ENCODE measurements at places on chromosomes 3 and 15.
A peak's percentile ranks its signal among the peaks of the same experiment; 100 is the strongest.

GRCh38 chr3:10344147-10344943, 23.4 kb upstream of the SEC13 start:
- DNase-seq: no peak

DNA sequence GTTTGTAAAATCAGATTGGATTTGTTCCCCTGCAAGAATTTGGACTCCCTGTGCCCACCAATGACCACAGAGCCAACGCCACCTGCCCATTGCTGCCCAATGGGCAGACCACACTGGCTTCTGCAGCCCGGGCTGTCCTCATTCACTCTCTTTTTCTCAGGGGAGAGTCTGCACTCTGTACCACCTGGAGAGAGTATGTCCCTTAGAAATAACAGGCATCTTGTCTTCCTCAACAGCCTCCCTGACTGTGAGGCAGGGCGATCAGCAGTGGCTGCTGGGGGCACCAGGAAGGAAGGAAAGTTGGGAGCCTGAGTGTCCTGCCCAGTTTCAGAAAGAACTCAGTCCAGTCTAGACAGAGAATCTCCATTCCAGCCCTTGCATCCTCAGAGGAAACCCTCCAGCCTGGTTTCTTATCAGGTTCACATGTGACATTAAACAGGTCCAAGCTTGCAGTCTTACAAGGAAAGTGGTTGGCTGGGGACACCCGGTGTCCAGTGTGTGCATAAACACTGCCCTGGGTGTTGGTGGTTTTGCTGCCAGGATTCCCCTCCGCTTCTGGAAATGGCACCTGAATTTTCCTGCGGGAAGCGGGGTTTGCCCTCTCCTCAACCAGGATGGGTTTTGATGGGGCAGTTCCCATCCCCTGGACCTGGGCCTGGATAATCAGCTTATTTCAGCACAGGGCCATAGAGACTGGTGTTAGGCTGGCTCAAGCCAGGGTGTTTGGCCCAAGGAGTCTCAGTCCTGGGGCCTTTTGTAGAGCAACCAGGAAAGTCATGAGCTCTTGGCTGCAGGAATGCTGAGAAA, 37.2 kb downstream of the SSUH2 start:
- peak; percentile 79 for DNase-seq

- DNase-seq: no peak
These were observed 8.5 kb downstream of the GYG1 start for GRCh38 chr3:148999806-149000205.

- no peak for DNase-seq
These were observed 125.6 kb upstream of the TBL1XR1 start for GRCh38 chr3:177322881-177323280.

- DNase-seq: no peak
These were observed 712.0 kb downstream of the NAALADL2 start for GRCh38 chr3:175571096-175571495.

DNA sequence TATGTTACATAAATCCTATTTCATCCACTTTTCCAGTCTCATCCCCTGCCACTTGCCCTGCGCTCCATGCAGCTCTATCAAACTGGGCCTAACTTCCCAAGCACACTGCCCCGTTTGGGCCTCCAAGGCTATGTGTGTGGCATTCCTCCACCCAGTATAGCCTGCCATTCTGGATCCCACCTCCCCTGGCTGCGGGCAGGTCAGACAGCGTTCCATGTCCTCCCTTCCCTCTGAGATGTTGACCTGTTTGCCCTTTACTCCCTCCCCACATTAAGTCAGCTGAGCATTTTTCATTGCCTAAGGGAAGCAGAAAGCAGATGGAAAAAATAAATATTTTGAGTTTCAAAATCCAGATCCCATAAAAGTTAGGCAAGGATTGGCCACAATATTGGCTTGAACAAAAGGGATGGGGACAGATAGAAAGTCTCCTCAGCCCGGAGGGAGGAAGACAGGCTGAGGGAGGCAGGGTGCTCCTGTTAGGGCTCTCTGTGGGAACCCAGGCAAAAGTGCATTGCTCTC, 73.3 kb downstream of the CYP19A1 start:
- DNase-seq: no peak

DNA sequence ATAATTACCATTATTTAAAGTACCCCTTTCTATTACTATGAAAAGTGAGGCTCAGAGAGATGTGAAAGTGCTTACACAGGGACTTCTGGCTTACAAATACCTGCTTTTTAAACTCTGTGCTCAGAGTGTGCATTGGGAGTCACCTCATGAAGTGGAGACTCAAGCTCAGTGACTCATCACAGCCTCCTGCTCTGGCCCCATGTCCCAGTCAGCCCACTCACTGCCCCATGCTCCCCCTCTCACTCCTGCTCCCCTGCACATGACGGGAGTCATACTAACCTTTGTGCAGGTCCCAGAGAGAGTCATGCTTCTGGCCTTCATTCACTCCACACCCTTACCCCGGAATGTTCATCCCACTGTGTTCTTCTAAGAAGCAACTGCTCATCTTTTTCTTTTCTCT, 20.2 kb downstream of the CCR1 start:
- no peak for DNase-seq

DNA sequence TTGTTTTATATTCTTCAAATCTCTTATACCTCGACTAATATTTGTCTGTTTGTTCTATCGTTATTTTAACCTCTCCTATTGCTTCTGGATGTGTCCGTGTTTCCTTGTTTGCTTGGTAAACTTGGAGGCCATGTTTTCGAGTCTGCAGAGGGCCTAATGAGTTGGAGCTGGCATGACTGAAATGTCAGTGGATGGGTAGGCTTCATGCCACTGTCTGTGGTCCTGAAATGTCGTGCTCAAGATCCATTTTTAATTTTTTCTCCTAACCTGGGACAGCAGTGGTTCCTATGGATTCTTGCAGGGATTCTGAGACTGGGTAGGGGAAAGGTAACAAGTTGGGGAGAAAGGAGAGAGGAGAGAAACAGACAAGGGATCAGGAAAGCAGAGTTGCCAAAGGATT, 18.8 kb upstream of the GASK1A start:
- DNase-seq: no peak

- DNase-seq: no peak
These were observed 35.2 kb upstream of the GREM1 start for GRCh38 chr15:32682569-32682968.

GRCh38 chr3:57288403-57288802, 4.1 kb downstream of the ASB14 start:
- no peak for DNase-seq

DNA sequence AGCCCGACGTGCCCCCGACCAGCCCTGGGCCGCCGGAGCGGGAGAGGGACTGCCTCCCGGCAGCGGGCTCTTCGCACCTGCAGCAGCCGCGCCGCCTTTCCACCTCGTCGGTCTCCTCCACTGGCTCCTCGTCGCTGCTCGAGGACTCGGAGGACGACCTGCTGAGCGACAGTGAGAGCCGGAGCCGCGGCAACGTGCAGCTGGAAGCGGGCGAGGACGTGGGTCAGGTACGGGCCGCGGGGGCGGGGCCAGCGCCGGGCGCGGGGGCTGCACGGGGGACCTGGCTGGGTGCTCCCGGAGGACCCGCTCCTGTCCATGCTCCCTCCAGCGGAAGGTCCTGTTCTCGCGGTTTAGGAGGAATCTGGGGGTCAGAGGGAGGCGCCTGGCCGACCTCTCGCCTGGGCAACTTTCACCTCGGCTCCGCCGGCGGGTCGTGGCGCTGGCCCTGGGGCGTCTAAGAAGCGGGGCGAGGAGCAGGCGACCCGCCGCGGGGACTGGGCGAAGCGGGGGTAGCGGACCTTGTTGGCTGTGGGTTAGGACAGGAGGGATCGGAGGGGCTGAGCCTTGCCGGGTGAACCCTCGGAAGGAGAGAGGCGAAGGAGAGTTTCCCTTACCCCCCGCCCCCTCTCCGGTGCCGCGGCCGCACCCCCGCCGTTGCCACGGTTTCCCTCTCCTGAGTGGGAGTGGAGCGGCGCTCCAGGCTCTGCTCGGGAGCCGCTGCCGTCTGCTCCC, 682 bp downstream of the ITPKA start:
- DNase-seq: no peak

DNA sequence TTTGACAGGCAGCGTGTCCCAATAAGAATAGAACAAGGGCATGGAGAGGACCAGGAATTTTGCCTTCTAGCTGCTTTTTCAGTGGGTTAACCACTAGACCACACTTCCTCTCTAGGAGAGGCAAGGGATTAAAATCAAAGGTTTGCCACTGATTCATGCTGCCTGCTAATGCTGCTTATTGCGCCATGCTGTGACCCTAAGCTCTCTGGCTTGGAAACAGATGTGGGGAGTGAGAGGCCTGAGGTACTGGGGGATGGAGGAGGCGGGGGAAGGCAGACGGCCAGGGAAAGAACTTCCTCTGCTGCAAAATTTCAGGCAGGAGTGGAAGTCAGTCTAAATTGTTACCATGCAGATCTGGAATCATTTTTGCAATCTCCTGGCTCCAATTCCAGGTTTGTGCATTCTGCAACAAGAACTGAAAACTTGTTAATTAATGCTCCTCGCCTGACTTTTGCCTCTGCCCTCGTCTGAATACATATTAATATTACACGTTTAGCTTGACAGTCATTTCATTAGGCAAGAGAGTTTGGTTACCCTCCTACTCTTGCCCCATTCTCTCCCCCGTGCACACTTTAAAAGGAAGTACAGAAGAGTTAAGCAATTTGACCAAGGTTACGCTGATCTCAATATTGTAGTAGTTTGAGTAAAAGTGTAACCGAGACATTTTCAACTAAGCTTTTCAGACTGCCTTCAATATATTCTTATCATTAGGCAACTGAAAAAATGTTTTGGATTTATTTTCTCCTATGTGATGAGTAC, 121.7 kb upstream of the SPRED1 start:
- DNase-seq: peak; percentile 65

DNA sequence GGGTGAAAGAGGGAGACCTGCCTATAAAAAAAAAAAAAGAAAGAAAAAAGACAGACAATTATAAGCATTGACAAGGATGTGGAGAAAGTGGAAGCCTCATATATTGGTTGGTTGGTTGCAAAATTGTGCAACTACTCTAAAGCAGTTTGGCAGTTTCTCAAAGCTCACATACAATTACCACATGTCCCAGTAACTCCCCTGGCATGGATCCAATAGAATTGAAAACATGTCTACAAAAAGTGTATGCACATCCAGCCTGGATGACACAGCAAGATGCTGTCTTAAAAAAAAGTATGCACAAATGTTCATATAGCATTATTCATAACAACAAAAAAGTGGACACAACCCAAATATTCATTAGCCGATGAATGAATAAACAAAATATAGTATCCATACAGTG, 19.5 kb downstream of the SETMAR start:
- no peak for DNase-seq

- DNase-seq: no peak
These were observed 21.6 kb downstream of the PLA2G4B start for GRCh38 chr15:41860049-41860828.

DNA sequence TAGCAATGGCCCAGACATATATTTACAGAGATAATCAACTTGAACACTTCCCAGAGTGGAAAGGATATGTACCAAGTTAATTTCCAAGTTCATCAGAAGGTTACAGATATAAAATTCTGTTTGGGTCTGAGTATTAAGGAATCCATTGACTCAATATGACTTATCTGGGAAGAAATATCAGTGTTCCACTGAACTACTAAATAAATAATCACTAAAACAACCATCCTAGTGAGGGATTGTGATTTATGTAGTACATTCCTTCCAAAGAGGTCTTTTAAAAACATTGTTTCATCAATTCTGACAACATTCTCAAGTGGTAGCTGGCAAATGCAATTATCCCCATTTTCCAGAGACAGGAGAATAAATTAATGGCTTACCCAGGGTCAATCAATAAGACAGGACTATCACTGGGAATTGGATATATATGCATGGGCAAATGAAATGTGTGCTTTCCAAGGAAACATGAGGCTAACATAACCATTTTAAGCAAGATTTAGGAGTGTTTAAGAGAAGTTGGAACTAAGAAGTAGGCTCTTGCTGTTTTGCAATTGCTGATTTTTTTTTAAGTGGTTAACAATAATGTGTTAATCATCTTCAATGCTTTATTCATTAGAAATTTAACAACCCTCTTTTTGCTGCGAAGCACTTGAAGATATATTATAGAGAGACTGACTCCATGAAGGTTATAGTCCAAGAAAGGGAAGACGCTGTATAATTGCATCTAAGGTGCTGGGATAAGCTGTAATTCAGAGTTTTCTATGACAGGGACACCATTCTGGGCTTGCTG, 37.9 kb downstream of the SLC9A9 start:
- DNase-seq: no peak

DNA sequence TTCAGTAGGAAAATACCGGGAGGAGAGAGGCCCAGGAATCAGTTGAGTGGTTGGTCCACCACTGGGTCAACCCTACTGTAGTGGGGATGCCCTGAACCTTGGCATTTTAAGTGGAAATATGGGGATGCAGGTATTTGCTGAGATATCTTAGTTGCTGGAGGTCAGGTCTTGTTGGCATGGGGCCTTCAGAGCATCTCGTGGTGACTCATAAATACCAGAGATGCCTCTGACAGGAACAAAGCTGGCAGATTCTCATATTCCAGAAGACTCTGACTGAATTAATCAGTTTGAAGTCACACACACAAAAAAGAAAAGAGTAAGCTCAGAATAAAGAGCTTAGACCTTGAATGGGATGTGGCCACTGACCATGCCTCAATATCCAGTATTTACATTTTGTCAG, 91.6 kb downstream of the CACNA2D3 start:
- no peak for DNase-seq

GRCh38 chr3:173410849-173411248, 13.3 kb downstream of the NLGN1 start:
- no peak for DNase-seq

DNA sequence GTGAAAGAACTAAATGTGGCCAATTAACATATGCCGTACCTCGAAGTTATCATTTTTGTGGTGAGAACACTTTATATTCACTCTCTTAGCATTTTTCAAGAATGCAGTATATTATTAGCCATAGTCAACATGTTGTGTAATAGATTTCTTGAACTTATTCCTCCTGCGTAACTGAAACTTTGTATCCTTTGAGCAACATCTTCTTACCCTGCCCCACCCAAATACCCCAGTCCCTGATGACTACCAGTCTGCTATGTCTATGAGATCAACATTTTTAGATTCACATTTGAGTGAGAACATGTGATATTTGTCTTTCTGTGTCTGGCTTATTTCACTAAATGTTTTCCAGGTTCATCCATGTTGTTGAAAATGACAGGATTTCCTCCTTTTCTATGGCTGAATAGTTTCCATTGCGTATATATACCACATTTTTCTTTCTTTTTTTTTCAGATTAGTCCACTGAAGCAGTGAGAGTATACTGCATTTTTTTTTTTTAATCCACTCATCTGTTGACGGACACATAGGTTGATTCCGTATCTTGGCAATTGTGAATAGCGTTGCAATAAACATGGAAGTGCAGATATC, 12.7 kb upstream of the KBTBD8 start:
- DNase-seq: no peak

DNA sequence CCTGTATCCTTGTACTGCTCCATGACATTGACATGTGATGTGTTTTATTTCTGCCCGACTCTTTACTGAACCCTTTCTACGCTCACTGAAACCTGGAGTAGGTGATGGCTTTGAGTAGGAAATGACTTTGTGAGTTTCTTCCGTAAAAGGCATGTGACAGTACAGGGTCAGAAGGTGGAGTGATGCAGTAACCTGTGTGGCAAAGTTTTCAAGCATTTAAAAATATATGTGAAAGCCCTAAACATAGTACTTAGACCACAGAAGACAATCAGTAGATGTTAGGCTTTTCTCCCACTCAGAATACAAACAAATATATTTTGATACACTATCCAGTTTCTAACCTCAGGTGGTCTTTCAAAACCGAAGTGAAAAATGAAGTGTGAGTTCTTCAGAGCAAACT, 31.3 kb upstream of the SACM1L start:
- DNase-seq: no peak
